ENCODE measurements at places on chromosomes 7 and 10. TPM values are rescaled to one million over a fixed set of nuclear protein-coding genes. Genes with fewer than 3 reads are reported as not detected.

NPSR1 gene
- total RNA-seq, result not detected

PPP1R3A gene
- total RNA-seq, result 75.7 TPM

TECPR1 gene
- total RNA-seq, result 13.7 TPM

KIAA1549 gene
- 1.3 TPM for total RNA-seq
